Stomach (tissue), 19 donors: ENCODE measurements at places on chromosomes 1 and 21. TPM values are rescaled to one million over a fixed set of nuclear protein-coding genes. Genes with fewer than 3 reads are reported as not detected.

Gene C1orf53
- total RNA-seq, result not detected

Gene OR2L13
- not detected for total RNA-seq

Gene ASPM
- 12.7 TPM for total RNA-seq

Gene PIGR
- total RNA-seq, result 142 TPM

Gene ADIPOR1
- total RNA-seq, result 70.6 TPM

Gene TNFAIP8L2
- total RNA-seq, result 19.4 TPM

Gene COL24A1
- under 0.01 TPM for total RNA-seq

Gene FOXJ3
- 33.9 TPM for total RNA-seq

Gene UBASH3A
- total RNA-seq, result not detected

Gene RGS5
- 172 TPM for total RNA-seq

Gene AK2
- total RNA-seq, result 156 TPM

Gene S100A7
- total RNA-seq, result not detected

Gene SPAG17
- under 0.01 TPM for total RNA-seq

Gene CFAP57
- not detected for total RNA-seq

Gene ETV3L
- not detected for total RNA-seq

DNA sequence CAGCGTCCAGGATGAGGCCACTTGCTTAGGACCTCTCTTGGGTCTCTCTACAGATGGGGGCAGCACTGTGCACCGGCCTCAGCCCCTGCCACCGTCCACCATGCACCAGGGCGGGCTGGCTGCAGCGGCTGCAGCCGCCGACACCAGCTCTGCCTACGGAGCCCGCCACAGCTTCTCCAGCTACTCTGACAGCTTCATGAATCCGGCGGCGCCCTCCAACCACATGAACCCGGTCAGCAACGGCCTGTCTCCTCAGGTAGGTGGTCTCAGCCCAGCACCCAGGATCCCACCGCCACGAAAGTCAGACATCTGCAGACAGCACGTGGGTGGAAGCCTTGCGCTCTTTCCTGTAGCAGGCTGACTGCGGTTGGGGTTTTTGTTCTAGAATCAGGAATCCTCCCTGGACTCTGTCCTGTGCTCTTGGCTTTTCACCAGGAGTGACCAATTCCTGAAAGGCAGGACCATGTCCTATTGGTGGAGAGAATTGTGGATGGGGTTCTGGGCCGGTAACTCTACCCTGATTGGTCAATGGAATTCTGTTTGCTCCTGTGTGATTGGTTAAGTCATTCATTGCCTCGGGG is 72.5 kb downstream of the PAX7 start:
- DNase-seq, result no peak

GRCh38 chr1:25503551-25504426 is 39.6 kb upstream of the LDLRAP1 start:
- DNase-seq, result peak; percentile 87

DNA sequence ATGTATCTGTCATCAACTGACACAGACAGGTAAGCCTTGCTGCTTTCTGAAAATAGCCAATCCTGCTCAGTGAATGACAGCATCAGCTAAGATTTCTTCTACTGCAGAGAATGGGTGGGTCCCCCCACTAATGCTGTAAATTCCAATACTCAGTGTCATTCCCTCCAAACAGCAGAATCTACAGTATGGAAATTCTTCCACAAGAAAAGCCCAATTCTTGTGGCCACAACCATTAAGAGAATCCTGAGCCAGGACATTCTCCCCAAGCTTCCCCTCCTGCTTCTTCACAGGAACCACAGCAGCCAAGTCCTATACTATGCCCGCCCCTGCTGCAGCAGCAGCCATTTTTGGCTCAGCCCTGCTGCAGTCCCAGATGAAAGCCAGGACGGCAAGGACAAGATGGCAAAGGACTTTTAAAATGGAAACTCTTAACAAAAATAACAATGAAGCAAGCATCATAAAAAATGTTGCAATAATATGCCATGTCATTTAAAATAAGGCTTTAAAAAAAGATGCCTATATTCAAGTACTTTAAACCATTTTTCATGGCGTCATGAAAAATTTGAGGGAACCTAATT is 26.8 kb downstream of the EIF4G3 start:
- DNase-seq, result peak; percentile 62

GRCh38 chr1:29547300-29547699 is 311.0 kb downstream of the PTPRU start:
- DNase-seq, result no peak

- no peak for DNase-seq
These were observed 1271.0 kb downstream of the BRINP3 start for GRCh38 chr1:189206617-189207016.

- DNase-seq, result peak; percentile 23
These were observed 50.0 kb downstream of the SLC37A1 start for GRCh38 chr21:42563686-42564085.

DNA sequence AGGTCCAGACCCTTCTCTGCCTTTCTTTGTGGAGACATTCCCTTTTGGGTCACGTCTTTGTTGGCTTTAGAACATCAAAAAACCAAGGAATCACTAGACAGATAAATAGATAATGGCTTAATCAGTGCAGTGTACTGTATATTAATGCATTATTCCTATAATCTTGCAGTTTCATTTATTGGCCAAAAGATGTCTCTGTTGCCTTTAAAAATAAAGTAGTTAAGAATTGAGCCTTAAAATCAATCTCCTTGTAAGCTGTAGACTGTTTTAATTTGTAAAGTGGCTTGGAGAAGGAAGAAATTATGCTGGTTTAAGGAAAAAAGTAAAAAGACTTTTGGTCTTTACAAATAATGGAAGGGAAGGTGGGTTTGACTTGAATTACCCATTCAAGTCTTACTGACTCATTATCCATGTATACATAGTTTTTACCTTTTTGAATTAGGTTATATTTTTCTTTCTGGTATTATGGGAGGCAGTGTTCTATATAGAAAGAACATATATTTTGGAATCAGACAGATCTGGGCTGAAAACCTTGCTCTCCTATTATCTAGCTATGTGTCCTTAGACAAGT is 84.6 kb downstream of the VPS13D start:
- no peak for DNase-seq

- peak; percentile 60 for DNase-seq
These were observed 59.1 kb downstream of the PLXNA2 start for GRCh38 chr1:208184966-208185654.

GRCh38 chr21:41149199-41149598 is 18.8 kb upstream of the BACE2 start:
- no peak for DNase-seq

DNA sequence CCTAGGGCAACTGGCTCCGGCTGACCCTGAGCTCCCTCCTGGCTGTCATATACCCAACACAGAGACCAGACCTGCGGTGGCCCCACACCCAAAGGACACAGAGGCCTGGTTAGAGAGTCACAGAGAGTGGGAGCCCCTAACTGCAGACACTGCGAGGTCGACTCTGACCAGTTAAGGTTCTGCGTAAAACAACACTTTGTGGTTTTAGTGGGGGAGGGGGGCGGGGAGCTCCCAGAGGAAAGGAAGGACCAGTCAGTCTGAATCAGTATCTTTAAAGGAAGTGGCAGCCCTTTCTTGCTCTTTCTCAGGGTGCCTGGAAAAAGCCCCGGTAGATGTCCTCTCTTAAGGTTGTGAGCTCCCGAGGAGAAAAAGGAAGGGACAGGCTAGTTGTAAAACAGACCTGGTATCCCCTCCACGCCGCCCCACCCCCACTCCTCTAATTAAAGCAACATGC is 2.4 kb downstream of the SSBP3 start:
- DNase-seq, result peak; percentile 42

- DNase-seq, result no peak
These were observed 267.6 kb downstream of the SETD4 start for GRCh38 chr21:35792569-35793305.

GRCh38 chr1:168834225-168834872 is 105.3 kb upstream of the DPT start:
- peak; percentile 69 for DNase-seq

GRCh38 chr1:109294481-109294880 is 11.5 kb upstream of the PSRC1 start:
- DNase-seq, result no peak

DNA sequence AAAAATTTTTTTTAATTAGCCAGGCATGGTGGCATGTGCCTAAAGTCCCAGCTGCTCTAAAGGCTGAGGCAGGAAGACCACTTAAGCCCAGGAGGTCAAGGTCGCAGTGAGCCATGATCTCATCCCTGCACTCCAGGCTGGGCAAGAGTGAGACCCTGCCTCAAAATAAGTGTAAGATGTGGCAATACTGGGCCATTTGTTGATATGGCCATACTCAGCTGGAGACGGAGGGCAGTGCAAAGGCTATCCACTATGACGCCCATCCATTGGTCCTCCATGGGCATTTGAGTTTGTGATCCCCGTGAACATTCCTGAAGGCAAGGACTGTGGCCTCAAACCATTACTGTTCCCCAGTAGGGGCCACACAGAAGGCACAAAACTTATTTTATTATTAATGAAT is 1.5 kb downstream of the CASP9 start:
- DNase-seq, result peak; percentile 19

DNA sequence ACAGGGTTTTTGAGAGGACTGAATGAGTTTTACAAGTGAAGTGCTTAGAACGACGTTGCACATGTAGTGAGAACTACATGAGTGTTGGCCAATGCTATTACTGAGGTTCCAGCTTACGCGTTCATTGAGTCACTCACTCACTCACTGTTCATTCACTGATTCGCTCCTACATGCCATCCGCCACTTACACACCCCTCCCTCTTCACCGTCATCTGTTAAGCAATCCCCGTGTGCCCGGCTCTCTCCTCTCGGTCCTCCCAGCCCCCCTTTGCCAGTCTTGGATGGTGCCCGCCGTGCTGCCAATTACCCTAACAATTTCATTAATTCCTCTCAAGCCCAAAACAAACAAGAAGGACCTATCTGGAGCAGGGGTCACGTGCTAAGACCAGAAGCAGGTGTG is 27.3 kb upstream of the EPHA2 start:
- DNase-seq, result no peak

DNA sequence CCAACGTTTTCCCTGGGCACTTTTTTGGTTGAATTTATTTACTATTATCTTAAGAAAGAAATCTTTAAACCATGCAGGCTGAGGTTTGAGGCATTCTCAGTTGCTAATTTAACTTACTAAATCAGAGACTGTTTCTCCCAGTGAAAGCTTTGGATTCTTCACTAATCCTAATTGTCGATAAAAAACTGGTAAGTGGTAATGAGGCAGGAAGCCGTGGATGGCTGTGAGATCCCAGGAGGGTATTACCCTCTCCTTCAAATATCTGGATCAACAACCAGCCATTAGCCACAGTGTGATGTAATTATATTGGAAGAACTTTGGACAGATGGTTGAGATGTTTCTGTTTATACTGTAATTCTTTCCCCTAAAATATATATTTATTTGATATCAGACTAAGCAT is 485.0 kb downstream of the DISC1 start:
- DNase-seq, result no peak

DNA sequence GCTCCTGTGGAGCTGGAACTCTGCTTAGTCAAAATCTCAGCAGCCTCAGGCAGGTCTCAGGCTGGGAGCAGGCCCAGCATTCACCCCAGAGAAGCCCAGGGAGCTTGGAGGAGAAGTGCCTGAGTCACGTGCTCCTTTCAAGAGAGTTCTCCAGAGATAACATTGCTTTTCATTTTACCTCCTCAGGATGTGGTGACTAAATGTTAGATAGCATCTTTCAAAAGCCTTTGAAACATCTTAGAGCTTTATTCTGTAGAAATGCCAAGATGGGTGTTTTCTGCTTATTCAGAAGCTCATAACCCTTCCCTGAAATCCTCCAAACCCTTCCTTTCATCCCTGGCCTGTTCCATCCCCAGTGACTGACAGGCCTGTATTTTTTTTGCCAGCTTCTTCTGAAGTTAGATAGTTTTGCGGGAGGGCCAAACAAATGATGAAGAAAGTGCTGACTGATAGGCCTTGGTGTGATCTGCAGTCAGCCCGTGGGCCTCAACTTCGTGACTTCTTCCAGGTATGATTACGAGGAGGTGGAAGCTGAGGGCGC is 58.0 kb downstream of the PGM1 start:
- DNase-seq, result no peak

DNA sequence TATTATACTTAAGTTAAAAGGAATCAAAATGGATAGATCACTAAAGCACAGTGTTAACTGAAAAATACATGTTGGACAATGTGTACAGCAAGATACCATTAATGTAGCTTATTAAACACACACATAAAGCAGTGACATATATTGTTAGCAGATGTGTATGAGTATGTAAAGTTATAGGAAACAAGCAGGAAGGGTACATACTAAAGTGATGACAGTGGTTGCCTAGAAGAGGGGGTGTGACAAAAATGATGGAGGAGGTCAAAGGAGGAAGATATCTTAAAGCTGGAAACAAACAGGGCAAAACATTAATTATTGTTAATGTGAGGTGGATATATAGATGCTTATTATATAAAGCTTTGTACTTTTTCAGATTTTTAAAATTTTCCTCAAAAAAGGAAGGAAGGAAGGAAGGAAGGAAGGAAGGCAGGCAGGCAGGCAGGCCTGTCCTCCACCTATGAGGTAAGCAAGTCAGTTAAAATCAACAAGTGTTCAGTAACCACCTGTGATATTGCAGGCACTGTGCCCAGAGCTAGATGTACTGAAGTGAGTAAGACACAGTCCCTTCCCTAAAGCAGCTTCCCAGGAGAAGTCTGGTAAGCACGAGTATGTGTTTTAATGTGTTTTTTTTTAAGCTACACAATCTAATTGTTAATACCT is 252.9 kb upstream of the NR5A2 start:
- DNase-seq, result no peak

DNA sequence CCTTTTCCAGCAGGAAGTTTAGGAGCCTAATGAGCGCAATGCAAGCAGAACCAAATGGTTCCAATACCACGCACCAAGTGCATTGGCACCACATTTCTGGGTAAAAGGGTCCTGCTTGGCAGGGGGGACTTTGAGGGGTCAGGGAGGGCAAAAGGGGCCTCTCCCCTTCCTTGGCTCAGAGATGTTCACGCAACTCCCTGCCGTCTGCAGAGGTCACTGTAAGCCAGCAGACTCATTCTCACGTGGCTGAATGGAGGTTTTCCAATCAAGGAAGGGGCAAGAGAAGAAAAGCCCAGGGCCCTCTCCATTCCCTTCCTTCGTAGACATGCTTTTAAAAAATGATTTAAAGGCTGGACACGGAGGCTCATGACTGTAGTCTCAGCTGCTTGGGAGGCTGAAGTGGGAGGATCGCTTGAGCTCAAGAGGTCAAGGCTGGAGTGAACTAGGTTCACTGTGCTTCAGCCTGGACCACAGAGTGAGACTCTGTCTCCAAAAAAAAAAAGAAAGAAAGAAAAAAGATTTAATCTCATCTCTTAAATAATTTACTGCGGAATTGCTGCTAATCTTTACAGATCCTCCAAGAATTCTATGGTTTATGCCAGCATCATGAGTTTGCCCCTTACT is 80.3 kb downstream of the RUNX3 start:
- DNase-seq, result peak; percentile 70

DNA sequence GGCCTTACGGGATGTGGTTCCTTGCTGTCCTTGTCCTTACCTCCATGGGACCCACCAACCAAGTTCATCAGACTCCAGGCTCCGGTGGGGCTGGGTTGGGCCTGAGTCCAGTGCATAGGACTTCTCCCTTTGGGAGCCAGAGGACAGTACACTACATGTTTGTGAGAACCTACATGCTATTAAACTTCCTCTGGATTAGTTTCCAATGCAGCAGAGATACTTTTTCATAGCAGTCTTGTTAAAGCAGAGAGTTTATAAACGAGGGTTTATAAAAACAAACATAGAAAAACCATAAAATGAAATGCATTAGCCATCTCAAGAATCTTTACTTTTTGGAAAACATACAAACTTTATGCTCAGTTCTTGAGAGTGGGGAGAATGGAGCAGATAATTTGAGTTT is 33.4 kb downstream of the INKA2 start:
- DNase-seq, result no peak
